ENCODE measurements at places on chromosomes 1 and 21.

- DNase-seq, result peak; percentile 76
These were observed 87.9 kb downstream of the CDC14A start for GRCh38 chr1:100440075-100440809.

DNA sequence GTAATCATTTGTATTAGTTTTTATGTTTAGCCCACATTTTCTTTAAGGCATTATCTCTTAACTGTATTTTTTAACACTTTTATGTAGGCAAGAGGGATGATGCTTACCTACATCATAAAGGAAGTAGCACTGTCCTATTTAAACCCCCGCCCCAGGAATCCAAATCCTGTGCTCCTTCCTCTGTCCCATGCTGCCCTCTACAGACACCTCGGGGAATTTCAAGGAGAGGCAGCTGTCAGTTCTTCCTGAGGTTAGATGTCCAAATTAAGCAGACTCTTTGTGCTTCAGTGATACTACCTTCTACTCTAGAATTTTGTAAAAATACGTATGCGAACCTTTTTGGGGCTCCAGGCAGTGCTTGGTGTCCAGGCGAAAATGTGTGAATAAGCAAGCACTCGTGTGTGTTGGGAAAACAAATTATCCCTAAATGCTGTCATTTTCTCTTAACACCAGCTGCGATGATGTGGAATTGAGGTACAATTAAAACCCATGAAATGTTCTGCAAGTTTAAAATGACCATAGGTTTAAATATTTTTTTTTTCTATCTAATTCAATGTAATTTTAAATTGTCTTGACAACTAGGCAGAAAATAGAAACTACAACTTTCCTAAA is 19.2 kb downstream of the CRCT1 start:
- DNase-seq, result peak; percentile 60

GRCh38 chr1:33426916-33427315 is 4.0 kb downstream of the PHC2 start:
- no peak for DNase-seq

DNA sequence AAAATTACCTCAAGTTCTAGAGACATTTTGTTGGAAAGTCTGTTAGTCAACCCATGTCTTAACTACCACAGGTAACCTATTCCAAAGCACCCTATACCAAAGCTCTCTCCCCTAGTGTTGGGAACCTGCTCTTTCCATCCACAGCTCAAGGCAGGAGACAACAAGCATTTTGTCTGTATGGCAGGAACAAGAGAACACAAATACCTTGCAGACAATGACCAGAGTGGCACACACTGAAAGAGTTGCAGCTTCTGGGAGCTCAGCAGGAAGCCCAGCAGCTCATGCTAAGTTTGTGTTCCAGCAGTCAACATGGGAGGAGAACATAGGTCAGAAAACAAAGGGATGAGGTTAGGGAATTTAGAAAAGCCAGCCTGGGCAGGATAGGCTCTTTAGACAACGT is 300.8 kb downstream of the HHIPL2 start:
- DNase-seq, result no peak

DNA sequence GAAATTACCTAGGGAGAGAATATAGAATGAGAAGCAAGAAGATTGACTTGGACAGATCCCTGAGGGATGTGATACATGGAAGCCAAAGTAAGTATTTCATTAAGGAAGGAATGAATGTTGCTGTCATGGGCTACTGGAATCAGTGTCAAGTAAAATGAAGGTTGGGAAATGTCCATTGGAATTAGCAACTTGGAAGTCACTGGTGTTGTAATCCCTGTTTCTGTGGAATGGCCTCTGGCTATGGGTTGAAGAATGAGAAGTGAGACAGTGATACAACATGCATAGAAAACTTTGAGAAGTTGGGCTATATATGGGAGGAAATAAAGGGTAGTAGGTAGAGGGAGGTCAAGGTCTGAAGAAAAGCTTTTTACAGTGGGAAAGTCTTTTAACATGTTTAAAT is 54.7 kb downstream of the CCDC18 start:
- no peak for DNase-seq

DNA sequence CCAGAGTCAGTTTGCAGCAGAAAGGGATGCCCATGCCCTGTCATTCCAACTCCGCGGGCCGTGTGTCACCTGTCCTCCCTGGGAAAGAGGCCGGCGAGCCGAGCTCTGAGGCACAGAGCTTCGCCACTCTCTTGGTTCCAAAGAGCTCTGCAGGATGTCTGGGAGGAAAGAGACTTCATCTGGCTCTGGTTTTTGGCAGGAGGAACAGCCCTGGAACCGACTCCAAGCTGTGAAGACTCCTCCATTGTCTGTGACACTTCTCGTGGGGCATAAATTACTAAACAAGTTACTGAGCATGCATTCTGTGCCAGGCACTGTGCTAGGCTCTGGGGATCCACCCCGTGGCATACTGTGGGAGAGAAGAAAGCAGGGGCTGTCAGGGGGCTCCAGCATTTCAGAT is 3.9 kb upstream of the FAM151A start:
- DNase-seq, result no peak

GRCh38 chr1:4614371-4615137 is 39.9 kb upstream of the AJAP1 start:
- no peak for DNase-seq

DNA sequence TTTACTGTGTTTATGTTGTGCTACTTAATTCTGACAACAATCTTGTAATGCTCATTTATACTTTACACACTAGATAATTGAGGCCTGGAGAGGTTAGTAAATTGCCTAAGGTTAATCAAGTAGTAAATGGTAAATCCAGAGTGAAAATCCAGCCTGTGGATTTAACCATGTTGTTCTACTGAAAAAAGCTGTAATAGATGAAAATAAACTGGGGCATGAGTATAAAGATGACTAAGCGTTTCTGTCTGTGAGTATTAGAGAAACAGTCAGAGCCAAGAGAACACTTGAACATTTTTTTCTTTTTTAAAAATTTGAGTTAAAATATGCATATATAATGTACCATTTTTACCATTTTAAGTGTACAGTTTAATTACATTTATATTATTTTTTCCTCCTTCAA is 47.9 kb upstream of the LEPR start:
- DNase-seq, result no peak

- DNase-seq, result no peak
These were observed 11.8 kb downstream of the MRPS6 start for GRCh38 chr21:34085129-34085528.

- peak; percentile 22 for DNase-seq
These were observed 51.6 kb downstream of the IRF2BP2 start for GRCh38 chr1:234558330-234558836.

DNA sequence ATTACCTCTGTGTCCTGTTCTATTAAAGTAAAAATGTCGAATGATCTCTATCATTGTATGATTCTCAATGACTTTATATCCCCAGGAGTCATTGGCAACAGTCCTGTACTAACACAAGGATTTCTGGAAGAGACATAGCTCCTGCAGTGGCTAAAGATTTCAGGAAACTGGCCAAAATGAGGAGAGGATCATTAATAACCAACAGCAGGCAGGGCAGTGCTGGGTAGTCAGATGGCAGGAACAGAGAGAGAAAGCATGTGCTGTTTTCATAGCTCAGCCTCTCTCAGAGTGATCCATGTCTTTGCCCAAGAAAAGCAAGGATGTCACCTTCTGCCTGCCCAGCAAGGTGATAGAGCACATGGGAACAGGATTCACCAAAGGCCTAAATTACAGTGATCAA is 604.7 kb upstream of the PLXNA2 start:
- DNase-seq, result no peak

GRCh38 chr1:173337126-173337525 is 130.0 kb upstream of the TNFSF4 start:
- DNase-seq, result no peak

- DNase-seq, result no peak
These were observed 2.5 kb downstream of the CFAP126 start for GRCh38 chr1:161365207-161365606.

DNA sequence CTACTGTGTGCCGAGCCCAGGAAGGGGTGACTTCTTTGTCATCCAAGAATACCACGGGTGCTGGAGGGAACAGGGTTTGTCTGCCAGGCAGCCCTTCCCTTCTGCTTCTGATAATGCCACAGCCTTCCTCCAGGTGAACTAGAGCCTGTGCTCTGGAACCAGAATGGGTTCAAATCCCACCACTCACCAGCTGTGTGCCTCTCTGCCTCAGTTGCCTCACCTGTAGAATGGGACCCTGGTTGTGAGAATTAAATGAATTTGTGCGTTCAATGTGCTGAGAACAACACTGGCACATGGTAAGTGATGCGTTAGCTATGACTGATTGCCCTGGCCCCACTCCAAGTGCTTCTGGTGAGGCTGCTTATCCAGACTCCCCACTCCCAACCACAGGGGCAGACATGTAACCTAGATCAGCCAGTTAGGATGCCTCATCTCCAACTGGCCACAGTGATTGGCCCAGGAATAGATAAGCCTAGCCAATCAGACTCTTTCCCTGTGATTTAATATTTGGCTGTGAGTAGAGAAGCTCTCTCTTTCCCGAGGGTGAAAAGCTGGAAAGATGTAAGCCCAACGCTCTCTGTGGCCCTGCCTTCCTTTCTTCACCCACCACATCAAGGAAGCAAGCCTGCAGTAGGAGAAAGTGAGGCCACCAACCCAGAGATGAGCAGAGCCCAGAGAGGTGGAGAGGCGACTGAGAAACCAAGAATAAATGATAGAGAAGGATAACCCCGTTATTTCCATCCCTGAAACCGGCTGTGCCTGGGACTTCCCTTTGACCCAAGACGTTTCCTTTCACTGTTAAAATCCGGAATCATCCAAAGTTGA is 20.8 kb upstream of the LAPTM5 start:
- DNase-seq, result no peak

DNA sequence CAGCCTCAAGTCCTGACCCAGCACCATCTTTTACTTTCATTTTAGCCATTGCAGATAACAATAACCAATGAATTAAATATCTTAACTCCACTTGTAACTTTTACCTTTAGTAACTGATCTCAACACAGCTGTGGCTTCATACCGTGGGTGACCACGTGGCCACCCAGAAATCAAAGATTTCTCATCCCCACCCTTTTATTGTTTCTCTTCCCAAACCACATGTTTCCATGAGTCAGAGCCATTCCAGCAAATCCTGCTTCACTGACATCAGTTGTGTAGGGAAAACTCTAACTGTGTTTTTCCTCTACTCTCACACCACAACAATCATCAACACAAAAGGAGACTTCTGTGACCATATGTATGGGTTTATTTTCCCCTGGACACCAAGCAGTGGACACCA is 25.1 kb upstream of the BRDT start:
- DNase-seq, result no peak

GRCh38 chr1:95850165-95850649 is 616.2 kb downstream of the RWDD3 start:
- DNase-seq, result no peak

GRCh38 chr1:32010246-32010645 is 3.4 kb upstream of the KHDRBS1 start:
- no peak for DNase-seq

DNA sequence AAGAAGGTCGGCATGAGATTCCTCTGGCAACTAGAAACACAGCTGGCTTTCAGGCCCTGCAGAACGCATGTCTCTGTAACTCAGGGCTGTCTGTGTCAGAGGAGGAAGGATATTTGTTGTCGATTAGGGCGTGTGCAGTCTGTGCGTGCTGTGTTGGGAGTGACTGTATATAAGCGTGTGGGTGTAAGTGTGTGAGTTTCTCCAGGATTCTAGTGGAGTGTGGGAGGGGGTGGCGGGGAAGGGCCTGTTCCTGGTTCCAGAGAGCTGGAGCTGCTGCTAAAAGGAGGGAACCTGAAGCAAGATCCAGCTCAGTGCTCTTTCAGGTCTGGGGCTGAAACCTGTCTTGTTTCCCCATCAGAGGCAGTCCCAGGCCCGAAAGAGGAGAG is 74.3 kb downstream of the SLC16A1 start:
- no peak for DNase-seq

DNA sequence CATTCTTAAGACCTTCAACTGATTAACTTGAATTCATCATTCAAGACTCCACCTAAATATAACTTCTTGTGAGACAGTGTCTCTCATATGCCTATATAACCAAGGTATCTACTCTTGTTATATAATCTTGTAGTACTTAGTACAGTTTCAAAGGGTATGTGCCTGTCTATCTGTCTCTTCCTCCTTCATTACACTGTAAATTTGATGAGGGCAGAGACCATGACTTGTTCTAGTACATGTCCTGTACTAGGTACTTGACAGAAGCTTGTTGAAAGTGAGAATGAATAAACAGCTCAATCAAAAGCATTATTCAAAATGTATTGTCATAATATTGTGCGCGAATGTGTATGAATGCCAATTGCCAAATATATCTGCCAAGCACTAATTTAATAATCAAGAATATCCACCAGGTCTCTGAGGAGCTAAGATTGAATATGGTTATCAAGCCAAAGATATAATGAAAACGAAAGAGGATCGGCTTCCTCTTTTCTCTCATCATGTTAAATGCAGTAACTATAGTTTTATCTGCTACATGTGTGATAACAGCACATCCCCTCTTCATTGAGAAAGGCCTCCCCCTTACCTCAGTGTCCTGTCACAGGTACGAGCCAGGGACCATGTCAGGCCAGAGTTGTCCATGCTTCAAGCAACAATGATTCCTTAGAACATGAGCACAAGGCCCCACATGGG is 117.3 kb downstream of the UCHL5 start:
- DNase-seq, result no peak

- DNase-seq, result no peak
These were observed 5.7 kb upstream of the CBR3 start for GRCh38 chr21:36129219-36129618.

GRCh38 chr1:25118546-25118945 is 113.8 kb downstream of the SYF2 start:
- DNase-seq, result no peak

GRCh38 chr21:34148826-34149558 is 75.6 kb downstream of the MRPS6 start:
- DNase-seq, result no peak

- peak; percentile 92 for DNase-seq
These were observed at the start of gene GART for GRCh38 chr21:33541756-33542639. TSS of gene GART (minus strand) at chr21:33542117. CDS start at chr21:33539315, 2,802 bp downstream.

DNA sequence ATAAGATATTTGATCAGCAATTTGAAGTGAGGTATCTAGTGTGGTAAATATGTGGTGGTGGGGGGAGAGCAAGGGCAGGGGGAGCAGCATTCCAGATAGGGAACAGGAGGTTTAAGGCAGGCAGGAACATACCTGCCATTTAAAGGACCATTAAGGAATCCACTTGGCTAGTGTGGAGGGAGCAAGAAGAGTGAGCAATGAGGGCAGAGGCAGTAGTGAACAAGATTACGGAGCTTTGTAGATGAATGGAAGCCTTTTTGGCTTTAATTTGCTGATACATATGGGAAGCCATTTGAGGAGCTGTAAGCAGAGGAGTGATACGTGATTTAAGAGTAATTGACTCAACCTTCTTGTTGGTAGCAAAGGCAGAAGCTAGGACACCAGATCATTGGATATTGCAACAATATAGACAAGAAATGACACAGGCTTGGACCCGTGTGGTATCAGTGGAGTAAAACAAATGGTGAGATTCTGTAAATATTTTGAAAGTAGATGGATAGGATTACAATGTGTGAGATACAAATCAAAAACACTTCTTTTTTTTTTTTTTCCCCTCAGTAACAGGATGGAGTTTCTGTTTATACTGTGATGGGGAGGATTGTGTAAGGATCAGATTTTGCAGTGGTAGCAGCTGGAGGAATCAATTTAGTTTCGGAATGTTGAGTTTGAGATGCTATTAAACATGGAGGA is 73.8 kb upstream of the B3GALT2 start:
- DNase-seq, result no peak

- no peak for DNase-seq
These were observed 297.2 kb downstream of the TGFB2 start for GRCh38 chr1:218642033-218642948.

GRCh38 chr1:205072881-205073280 is 11.4 kb downstream of the TMEM81 start:
- DNase-seq, result peak; percentile 32

GRCh38 chr21:42086969-42087368 is 15.9 kb downstream of the UMODL1 start:
- no peak for DNase-seq

Data from activated CD8-positive, alpha-beta memory T cell treated with anti-CD3 and anti-CD28 coated beads, Interleukin-2, amount 50 U/mL, for 48 hours (primary cell).